ENCODE measurements at places on chromosomes 5 and 9. TPM values are rescaled to one million over a fixed set of nuclear protein-coding genes. Genes with fewer than 3 reads are reported as not detected.

DNA sequence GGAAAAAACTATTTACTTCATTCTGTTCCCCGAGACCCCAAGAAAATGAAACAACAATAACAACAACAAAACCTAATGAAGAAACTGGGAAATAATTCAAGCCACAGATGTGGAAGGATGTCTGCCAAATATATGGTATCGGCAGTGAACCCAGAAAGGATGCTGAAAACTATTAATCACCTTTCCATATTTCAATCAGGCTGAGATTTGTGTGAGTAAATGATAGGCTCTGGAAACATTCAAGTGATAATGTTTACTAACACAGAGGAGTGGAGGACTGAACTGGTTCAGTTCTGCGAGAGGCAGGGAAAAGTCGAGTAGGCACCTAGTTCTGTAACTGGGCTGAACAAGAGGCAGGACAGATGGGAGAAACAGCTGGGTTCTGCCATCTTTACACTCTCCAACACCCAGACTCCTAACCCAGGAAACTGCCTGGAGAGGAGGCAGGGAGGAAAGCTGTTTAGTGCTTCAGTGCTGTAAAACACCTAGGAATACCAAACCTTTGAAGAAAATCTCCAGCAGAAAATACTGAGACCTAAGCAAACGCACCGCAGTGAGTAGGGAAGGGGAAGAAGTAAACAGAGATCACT, 96.8 kb upstream of the GNA14 start:
- DNase-seq = no peak
- H3K27ac ChIP-seq = no peak overlapping the region
- H3K27me3 ChIP-seq = no peaks in the 10 kb centered on the region
- H3K4me1 ChIP-seq = no peaks in the 10 kb centered on the region
- H3K4me3 ChIP-seq = no peak overlapping the region

- H3K36me3 ChIP-seq = no peaks in the 10 kb centered on the region
- DNase-seq = no peak
- no peak overlapping the region for H3K27ac ChIP-seq
- no peak overlapping the region for H3K4me3 ChIP-seq
- no peaks in the 10 kb centered on the region for H3K4me1 ChIP-seq
These were observed 325.2 kb downstream of the PSAT1 start for GRCh38 chr9:78622126-78622525.

DNA sequence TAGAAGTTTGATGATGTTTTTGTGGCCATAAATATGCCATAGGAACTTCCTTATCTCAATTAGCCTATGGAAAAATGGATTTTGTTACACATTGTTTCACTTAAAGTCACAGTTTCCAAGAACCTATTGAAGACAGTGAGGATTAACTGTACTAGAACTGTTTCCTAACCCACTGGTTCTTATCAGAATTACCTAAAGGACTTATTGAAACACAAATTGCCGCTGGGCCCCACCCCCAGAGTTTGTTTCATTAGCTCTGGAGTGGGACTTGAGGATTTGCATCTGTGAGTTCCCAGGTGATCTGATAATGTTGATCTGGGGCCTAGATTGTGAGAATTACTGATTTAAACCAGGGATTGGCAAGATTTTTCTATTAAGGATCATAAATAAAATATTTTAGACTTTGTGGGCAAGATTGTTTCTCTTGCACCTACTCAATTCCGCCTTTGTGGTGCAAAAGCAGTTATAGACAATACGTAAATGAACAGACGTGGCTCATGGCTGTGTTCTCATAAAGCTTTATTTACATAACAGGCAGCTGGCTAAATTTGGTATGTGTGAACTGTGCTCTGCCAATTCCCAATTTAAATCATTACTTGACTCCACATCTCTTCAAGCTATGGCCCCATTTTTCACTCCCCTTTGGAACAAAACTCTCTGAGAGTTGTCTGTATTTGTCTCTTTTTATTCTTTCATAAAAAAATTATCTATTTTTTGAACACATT, 9.3 kb downstream of the JAK2 start:
- no peaks in the 10 kb centered on the region for H3K4me1 ChIP-seq
- peak overlapping the region; percentile 8 for H3K27ac ChIP-seq
- H3K36me3 ChIP-seq = no peaks in the 10 kb centered on the region
- DNase-seq = no peak
- H3K27me3 ChIP-seq = no peaks in the 10 kb centered on the region

GRCh38 chr5:142342128-142342981, 17.5 kb upstream of the SPRY4 start:
- H3K27ac ChIP-seq = no peak overlapping the region
- H3K4me1 ChIP-seq = no peaks in the 10 kb centered on the region
- H3K27me3 ChIP-seq = no peaks in the 10 kb centered on the region
- no peak overlapping the region for H3K4me3 ChIP-seq
- DNase-seq = no peak

GRCh38 chr5:12658871-12659446, 754.7 kb upstream of the CTNND2 start:
- no peaks in the 10 kb centered on the region for H3K4me1 ChIP-seq
- no peaks in the 10 kb centered on the region for H3K36me3 ChIP-seq
- no peak overlapping the region for H3K4me3 ChIP-seq

- no peak overlapping the region for H3K4me3 ChIP-seq
- no peaks in the 10 kb centered on the region for H3K4me1 ChIP-seq
- peaks cover 4% of the 10 kb centered on the region for H3K36me3 ChIP-seq
- H3K27me3 ChIP-seq = no peaks in the 10 kb centered on the region
- no peak overlapping the region for H3K27ac ChIP-seq
These were observed 1829.6 kb upstream of the NUDT12 start for GRCh38 chr5:105392122-105392709.

DNA sequence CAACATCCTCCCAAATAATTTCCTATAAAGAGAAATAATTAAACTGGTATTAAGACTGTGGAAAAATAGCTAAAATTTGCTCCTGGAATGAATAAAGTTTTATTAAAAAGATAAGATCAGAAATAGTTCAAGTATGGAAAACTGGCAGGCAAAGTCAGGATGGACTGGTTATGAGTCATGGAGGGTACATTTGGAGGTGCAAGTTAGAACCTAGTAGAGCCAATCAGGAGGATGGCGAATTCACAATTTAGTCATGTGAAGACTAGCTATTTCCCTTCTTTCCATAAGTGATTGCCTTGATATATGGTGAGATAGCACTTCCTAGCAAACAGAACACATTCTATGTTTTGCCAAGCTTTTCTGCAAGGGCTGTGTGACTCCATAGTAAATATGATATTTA, 1303.5 kb downstream of the EFNA5 start:
- DNase-seq = no peak
- H3K36me3 ChIP-seq = no peaks in the 10 kb centered on the region
- no peak overlapping the region for H3K27ac ChIP-seq
- H3K4me3 ChIP-seq = no peak overlapping the region
- H3K4me1 ChIP-seq = no peaks in the 10 kb centered on the region

DNA sequence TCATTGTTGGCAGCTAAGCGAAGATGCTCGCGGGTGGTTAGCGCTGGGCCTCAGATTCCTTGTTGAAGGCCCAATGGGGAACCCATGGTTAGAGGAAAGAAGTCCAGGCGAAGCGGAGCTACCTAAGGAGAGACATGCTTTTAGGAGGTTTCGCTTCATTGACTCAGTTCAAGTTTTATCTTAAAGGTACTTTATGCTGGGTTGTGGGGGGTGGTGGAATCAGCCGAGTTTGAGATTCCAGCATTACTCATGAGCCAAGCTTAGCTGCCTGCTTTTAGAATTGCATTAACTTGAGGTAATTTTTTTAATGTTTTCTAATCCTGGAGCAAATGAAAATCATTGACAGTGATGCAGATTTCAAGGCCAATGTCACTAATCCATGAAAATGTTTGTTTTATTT, 16.1 kb downstream of the MEGF10 start:
- H3K27me3 ChIP-seq = no peaks in the 10 kb centered on the region
- no peak overlapping the region for H3K4me3 ChIP-seq
- no peak for DNase-seq
- H3K27ac ChIP-seq = no peak overlapping the region

- no peak for DNase-seq
- no peaks in the 10 kb centered on the region for H3K36me3 ChIP-seq
- no peaks in the 10 kb centered on the region for H3K27me3 ChIP-seq
- H3K4me3 ChIP-seq = no peak overlapping the region
These were observed 11.2 kb upstream of the NFIB start for GRCh38 chr9:14325147-14325546.

GRCh38 chr9:10014889-10015288, 597.9 kb downstream of the PTPRD start:
- no peak for DNase-seq
- H3K4me3 ChIP-seq = no peak overlapping the region
- H3K27me3 ChIP-seq = no peaks in the 10 kb centered on the region

DNA sequence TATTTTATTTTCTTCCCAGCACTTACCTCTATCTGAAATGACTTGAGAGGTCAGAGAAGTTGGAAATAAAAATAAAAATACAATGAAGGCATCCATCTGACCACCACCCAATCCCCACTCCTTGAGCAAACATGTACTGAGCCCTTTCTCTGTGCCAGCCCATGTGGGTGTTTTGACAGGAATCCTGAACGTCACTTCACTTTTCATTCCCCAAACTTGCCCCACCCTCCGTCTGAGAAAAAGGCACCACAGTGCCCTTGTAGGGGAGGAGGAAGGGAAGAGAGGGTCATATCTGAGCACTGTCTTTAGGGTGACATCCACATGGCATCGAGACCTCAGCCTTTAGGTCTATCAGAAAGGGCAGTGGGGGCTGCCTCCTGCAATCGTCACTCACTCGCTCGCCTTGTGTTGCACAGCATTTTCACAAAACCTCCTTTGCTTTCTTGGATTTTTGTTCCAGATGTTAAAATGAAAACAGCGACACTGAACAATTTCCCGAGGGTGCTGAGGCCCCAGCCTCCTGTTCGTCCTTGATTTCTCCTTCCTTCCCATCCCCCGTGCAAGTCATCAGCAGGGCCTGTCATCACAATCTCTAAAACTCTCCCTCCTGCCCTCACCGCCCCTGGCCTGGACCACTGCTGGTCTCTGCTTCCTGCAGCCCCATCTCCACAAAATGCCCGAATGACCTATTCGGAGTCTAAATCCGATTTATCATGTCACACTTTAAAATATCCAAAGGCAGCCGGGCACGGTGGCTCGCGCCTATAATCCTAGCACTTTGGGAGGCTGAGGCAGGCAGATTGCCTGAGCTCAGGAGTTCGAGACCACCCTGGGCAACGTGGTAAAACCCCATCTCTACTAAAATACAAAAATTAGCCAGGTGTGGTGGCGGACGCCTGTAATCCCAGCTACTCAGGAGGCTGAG, 13.0 kb downstream of the HIGD2A start:
- no peak for DNase-seq
- H3K36me3 ChIP-seq = no peaks in the 10 kb centered on the region
- no peak overlapping the region for H3K4me3 ChIP-seq
- H3K27ac ChIP-seq = no peak overlapping the region

GRCh38 chr9:14156046-14156445, 157.9 kb downstream of the NFIB start:
- no peaks in the 10 kb centered on the region for H3K36me3 ChIP-seq
- no peaks in the 10 kb centered on the region for H3K27me3 ChIP-seq
- DNase-seq = no peak

- DNase-seq = no peak
- no peak overlapping the region for H3K27ac ChIP-seq
- no peaks in the 10 kb centered on the region for H3K27me3 ChIP-seq
These were observed 13.1 kb downstream of the PSD2 start for GRCh38 chr5:139808481-139809330.

GRCh38 chr5:111075520-111075919, 4.0 kb downstream of the TSLP start:
- H3K27me3 ChIP-seq = no peaks in the 10 kb centered on the region
- peak overlapping the region; percentile 22 for H3K27ac ChIP-seq
- no peak for DNase-seq
- no peaks in the 10 kb centered on the region for H3K4me1 ChIP-seq

DNA sequence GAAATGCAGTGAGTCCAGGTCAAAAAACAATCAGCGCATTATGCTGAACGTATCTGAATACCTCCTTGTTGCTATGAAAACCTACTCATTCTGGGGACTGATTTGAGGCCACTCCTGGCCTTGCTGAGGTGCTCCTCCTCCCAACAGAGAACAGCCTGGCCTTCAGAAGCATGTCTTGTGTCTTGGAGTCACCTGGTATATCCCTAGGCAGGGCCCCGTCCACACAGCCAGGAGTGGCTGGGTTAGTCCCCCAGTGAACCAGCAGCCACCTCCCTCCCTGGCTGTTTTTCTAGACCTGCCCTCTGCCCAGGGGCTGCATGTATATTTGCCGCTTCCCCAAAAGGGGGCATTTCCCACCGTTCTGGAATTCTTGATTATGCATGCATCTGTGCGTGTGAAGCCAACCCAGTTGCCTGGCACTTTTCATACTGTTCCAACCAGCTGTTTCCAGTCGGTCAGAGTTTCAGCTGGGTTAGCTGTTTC, 99.2 kb upstream of the SPATA31C2 start:
- no peaks in the 10 kb centered on the region for H3K4me1 ChIP-seq
- H3K4me3 ChIP-seq = no peak overlapping the region
- no peak for DNase-seq
- no peaks in the 10 kb centered on the region for H3K36me3 ChIP-seq

- no peaks in the 10 kb centered on the region for H3K36me3 ChIP-seq
- H3K27me3 ChIP-seq = peaks cover 7% of the 10 kb centered on the region
- no peak overlapping the region for H3K27ac ChIP-seq
- DNase-seq = no peak
- H3K4me3 ChIP-seq = no peak overlapping the region
These were observed 11.7 kb upstream of the PCDHB1 start for GRCh38 chr5:141039517-141039916.

Gene PHYHD1
- 24.3 TPM for total RNA-seq

Gene CDC14B
- total RNA-seq = 22.0 TPM

Gene FSTL4
- 0.98 TPM for total RNA-seq

Gene GDNF
- total RNA-seq = not detected

Gene RNF208
- total RNA-seq = 1.8 TPM

Gene CARTPT
- total RNA-seq = not detected

Measured in breast epithelium (tissue), 4 donors.